ENCODE measurements at places on chromosomes 2 and 18.
A peak's percentile ranks its signal among the peaks of the same experiment; 100 is the strongest.

DNA sequence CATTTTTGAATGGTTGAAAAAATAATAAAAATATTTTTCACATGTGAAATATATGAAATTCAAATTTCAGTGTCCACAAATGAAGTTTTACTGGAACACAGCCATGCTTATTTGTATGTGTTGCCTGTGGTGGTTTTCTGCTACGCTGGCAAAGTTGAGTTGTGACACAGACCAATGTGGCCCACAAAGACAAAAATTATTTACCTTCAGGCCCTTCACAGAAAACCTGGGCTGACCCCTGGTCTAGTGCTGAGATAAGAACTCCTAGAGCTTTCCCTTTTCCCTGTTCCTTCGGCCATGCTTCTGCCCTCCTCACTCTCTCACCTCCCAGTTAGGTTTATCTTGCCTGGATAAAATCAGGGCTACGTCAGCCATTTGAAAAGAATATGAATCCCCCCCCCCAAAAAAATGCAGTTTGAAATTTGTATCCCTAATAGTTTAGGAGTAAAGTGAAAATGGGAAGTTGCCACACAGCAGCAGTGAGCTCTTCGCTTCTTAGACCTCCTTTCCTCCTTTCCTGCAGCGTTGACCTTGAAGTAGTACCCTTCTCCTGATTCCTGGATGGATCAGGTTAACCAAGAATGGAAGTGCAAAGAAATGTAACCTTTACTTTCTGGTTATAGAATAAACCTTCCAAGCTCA lies 91.0 kb downstream of the LIMS1 start:
- no peak for DNase-seq

- no peak for DNase-seq
Measured at GRCh38 chr2:73142937-73143336, 30.2 kb upstream of the RAB11FIP5 start.

DNA sequence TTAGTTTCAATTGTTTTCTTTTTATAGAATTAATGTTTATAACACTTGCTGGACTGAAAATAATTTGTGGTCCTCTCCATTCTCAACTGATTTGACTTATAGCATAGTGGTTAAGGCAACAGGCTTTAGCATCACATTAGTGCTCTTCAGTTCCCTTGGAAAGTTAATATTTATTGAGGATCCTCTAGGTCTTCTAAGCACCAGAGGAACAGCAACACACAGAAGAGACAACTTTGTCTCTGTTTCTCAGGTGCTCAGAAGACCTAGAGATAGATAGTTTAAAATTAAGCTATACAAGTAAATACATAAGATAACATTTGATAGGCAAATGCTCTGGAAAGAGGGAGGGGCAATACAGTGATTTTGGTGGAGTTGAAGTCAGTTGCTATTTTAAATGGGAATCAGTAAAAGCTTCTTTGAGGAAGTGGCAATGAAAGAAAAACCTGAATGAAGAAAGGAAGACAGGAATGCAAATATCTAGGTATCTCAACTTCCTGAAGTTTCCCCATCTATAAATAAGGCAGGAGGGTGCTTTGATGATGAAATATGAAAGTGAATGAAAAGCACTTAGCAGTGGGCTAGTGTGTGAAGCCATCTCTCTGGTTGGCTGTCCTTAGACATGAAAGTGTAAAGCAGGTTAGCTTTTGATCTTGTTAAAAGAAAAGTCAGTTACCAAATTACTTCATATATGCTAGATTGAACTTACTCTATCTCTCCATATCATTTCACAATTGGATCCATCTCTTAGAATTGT lies 7.9 kb downstream of the NEUROD1 start:
- no peak for DNase-seq

DNA sequence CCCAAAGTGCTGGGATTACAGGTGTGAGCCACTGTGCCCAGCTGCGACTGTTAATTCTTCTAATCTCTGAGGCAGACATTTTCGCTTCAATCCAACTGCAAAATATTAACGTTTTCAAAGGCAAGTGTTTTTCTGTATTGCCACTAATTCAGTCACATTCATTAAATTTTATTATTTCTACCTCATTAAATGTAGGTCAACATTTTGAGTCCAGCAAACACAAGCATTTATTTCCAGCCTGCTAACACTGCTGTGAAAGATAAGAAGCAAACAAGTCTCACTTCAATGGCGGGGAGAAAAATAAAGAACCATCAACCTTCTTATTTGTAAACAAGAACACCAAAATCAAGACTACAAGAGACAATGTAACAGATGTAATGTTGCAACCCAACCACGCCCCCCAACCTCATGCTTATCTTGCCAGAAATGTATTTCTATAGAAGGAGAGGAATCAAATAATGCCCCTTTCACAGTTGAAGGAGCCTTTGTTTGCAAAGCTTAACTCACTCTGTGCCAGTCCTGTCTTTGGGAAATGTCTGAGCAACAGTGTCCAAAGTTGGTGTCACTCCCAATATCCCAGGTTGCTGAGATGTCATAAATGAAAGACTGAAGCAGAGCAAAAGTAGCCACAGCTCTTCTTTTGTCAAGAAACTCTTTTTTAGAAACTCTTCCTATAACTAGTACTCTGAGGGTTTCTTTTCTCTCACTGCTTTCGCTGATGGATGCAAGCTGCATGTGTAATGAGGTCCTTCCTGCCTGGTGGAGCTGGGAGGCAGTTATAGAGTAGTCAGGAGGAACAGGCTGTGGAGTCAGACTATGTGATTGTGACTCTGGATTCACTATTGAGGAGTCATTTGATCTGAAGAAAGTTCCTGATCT lies 8.6 kb downstream of the DOCK10 start:
- no peak for DNase-seq

DNA sequence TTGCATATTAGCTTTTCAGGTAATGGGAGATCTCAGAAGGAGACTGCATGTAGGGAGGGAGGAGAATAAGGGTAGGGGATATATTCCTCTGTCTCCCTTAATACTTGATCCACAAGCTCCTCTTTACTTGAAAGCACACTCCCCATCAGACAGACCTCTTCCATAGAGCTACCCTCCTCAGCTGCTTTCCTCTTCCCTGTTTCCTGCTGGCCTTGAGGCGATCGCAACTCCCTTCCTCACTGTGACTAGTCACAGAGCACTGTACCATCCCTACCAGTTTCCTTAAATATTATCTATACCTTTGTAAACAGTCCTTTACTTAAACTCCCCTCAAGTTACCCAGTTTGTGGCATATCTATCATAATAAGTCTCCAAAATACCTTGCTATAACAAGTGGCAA lies 10.9 kb downstream of the ROCK1 start:
- DNase-seq = no peak

DNA sequence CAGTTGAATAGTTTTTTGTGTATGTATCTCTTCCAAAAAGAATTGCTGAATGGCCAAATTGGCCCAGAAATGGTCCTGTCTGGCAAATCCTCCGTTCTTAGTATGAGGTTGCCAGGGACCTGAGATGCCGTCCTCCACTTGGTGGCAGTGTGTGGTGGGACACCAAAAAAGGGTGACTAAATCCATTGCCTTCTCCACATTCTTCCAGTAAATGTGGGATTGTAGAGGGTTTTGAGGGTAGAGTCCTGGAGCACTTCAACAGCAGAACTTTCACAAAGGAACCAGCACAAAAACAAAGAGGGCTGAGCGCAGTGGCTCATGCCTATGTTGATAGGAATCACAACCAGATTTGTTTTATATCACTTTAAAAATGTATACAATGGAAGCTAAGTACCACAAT lies 199.9 kb downstream of the BCL2 start:
- DNase-seq = peak; percentile 39

DNA sequence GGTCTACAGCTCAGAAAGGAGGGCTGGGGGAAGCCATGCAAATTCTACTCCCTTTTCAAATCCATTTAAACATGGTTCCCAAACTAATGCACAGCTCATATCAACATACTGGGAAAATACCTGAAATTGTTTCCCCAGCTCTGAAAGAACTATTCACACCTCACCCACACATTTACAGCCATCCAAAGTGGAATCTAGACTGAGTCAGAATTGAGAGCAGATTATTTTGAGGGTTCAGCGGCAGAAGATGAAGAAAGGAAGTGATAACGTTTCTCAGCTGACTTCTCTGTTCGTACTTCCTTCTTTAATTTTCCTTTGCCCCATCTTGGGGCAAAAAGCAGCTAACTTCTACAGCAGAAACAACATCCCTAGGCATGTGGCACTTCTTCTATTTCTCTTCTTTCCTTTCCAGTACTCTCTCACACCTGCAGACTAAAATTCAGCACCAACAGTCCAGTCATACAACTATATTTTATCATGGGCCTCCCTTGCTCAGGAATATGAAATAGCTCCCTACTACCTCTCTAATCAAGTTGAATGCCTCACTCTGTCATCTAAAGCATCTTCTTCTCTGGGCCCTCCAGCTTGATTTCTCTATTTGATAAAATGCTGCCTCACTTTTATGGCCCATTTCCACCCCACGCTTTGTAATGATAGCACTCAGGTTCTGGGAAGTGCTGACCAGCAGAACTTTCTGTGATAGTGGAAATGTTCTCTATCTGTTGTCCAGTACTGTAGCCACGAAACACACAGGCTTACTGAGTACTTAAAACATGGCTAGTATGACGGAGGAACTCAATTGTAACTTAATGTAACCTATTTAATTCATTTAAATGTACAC lies 35.9 kb downstream of the ARHGAP25 start:
- DNase-seq = no peak

GRCh38 chr2:177296040-177296439 lies 31.5 kb upstream of the NFE2L2 start:
- peak; percentile 57 for DNase-seq

DNA sequence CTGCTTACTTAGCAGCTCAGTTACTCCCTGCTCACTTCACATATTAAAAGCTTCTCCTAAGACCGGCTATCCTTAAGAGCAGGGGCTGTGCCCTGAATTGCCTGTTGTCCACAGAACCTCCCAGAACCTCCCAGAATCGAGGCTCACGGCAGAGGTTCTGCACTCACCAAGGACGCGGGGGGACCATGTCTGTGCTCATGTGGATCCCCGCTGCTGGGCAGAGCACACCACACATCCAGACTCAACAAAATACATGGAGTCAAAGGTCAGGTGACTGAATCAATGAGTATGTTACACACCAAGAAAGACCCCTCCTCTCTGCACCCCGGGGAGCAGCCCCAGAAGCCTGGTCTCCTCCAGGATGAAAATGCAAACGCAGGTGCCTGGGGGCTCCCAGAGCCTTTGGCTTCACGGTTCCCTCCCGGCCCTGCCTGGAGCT lies 149.0 kb downstream of the MBP start:
- no peak for DNase-seq

DNA sequence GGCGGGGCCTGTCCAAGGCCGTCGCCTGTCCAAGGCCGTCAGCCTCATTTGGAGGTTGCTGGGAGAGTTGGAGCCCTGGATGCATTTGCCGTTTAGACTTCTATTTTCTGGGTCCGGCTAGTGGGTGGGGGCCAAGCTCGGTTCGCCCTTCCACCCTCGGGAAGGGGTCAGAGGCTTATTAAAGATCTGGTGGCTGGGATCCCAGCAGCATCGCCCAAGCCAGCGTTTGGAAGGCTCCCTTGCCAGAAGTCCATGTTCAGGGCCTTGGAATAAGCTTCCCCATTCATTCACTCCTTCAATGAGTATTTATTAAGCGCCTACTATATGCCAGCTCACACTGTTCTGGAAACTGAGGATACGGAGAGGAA lies 516 bp upstream of the DOCK10 start:
- no peak for DNase-seq

- DNase-seq = no peak
Measured at GRCh38 chr2:231418820-231419640, 23.5 kb downstream of the B3GNT7 start.

GRCh38 chr2:83613178-83613577 lies 845.9 kb downstream of the SUCLG1 start:
- DNase-seq = no peak

DNA sequence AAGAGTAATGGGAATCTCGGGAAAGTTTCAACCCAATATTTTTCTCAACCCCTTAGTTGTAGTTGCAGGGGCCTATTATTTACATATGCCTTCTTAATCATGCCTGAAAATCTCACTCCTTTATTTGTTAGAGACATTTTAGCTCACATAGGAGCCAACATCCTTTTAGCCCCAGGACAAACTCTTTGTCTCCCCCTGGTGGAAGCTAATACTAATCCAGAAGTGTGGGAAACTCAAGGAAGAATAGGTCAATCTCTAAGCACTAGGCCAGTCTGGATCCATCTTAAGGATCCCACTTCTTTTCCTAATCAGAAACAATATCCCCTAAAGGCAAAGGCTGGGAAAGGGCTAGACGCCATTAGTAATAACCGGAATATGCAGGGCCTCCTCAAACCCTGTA lies 550.9 kb upstream of the PKDCC start:
- DNase-seq = peak; percentile 2

- no peak for DNase-seq
Measured at GRCh38 chr2:48515513-48515985, 14.4 kb upstream of the STON1 start.

GRCh38 chr2:43065871-43066270 lies 160.5 kb downstream of the ZFP36L2 start:
- no peak for DNase-seq

GRCh38 chr18:48634491-48634890 lies 95.7 kb downstream of the CTIF start:
- no peak for DNase-seq

DNA sequence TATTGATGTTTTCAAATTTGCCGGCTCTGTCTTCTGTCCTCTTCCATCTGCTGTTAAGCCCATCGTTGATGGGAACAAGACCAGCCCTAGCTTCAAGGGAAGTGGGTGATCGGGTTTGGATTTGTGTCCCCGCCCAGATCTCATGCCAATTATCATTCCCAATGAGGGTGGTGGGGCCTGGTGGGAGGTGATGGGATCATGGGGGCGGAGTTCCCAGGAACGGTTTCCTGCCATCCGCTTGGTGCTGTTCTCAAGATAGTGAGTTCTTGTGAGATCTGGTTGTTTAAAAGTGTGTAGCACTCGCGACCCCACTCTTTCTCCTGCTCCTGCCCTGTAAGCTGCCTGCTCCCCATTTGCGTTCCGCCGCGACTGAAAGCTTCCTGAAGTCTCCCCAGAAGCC lies 9.5 kb downstream of the ASB18 start:
- DNase-seq = no peak

GRCh38 chr2:164560181-164560792 lies 61.0 kb downstream of the GRB14 start:
- peak; percentile 60 for DNase-seq

DNA sequence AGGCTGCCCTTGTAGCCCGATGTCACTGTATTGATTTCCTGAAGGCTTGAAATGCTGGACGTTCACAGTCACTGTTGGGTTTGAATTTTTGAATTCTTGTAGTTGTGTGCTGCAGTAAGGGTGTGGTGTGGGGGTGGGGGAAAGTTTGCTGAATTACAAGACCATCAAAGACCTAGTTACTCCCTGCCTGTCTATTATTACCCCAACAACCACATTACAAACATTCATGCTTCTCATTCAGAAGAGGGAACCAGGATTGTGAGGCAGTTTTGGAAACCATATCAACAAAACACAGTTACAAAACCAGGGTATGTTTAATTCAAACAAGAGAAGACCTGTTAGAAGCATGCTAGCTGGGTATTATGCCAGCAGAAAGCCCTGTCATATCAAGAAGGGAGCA lies 85.8 kb downstream of the CLHC1 start:
- no peak for DNase-seq

GRCh38 chr2:206876216-206876860 lies 63.0 kb upstream of the CPO start:
- DNase-seq = no peak

- DNase-seq = no peak
Measured at GRCh38 chr2:236662231-236663185, 92.9 kb downstream of the ACKR3 start.

Data from PC-3 (cell line).